Stimulated activated CD8-positive, alpha-beta memory T cell treated with anti-CD3 and anti-CD28 coated beads, Interleukin-2, amount 100 ng/mL, for 1 hour (primary cell): ENCODE measurements at places on chromosomes 2 and 18.

GRCh38 chr2:160491911-160492371 is 1.7 kb downstream of the RBMS1 start:
- no peak for DNase-seq

DNA sequence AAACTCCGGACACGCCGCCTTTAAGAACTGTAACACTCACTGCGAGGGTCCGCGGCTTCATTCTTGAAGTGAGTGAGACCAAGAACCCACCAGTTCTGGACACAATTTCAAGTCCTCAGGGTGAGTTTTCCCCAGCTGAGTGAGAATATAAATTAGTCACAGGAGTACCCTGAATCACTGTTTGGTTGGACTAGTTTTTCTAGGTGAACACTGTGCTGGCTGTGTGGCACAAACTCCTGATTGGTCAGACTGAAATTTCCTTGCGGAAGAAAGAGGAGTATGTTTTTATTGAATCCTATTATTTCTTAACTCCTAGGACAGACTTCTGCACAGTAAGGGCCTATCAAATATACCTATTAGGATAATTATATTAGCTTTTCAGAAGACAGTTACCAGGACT is 288.1 kb upstream of the UBE2E3 start:
- no peak for DNase-seq

DNA sequence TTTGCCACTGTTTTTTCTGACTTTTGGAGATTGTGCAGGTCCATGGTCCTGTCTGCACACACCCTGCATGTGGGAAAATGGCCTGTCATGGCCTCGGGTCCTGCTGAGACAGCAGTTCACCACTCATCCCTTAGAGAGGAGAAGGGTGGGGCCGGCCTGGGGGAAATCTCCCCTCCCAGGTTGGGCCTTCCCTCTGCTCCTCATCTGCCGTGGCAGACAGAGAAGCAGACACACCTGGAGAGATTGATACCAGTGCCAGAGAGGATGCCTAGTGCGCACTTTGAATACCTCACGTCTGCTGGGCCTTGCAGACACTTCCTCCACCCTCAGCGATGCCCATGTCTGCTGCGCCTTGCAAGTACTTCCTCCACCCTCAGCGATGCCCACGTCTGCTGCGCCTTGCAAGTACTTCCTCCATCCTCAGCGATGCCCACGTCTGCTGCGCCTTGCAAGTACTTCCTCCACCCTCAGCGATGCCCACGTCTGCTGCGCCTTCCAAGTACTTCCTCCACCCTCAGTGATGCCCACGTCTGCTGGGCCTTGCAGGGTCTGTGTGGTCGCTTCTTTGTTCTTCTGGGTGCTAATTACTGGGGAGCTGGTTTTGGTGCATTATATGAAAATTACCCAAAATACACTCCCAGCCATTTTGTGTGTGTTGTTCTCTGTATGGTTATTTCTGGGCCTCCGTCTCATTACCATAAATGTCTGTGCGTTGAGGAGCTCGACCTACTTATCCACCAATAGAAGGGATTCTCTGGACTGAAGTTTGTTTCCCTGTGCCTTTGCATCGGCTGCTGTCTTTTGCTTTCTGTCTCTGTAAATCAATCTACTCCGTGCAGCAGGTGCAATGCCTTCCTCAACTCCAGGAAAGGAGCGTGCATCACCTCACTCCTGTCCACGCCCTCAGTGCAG is 186.9 kb upstream of the PXDN start:
- DNase-seq = no peak

DNA sequence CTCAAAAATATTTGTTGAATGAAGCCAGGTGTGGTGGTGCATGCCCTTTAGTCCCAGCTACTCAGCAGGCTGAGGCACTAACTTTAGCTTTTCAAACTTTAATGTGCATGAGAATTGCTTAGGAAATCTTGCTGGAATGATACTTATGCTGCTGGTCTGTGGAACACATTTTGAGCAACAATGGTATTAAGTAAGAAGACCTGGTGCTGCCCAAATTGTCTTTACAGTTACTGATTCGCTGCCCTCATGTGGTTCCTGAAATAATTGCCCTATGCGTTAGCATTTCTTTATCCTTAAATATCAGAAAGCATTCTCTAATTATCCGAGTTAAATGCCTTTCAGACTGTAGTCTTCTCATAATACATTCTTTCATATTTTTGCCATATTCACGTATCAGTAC is 76.0 kb upstream of the SESTD1 start:
- DNase-seq = no peak
